ENCODE measurements at places on chromosomes 13 and 19.

- H3K27me3 ChIP-seq, result no peaks in the 10 kb centered on the region
- no peak overlapping the region for H3K27ac ChIP-seq
- no peak overlapping the region for H3K4me3 ChIP-seq
- DNase-seq, result no peak
- peaks cover 64% of the 10 kb centered on the region for H3K4me1 ChIP-seq
Observed at GRCh38 chr19:28399187-28399586, 813.8 kb downstream of the UQCRFS1 start.

DNA sequence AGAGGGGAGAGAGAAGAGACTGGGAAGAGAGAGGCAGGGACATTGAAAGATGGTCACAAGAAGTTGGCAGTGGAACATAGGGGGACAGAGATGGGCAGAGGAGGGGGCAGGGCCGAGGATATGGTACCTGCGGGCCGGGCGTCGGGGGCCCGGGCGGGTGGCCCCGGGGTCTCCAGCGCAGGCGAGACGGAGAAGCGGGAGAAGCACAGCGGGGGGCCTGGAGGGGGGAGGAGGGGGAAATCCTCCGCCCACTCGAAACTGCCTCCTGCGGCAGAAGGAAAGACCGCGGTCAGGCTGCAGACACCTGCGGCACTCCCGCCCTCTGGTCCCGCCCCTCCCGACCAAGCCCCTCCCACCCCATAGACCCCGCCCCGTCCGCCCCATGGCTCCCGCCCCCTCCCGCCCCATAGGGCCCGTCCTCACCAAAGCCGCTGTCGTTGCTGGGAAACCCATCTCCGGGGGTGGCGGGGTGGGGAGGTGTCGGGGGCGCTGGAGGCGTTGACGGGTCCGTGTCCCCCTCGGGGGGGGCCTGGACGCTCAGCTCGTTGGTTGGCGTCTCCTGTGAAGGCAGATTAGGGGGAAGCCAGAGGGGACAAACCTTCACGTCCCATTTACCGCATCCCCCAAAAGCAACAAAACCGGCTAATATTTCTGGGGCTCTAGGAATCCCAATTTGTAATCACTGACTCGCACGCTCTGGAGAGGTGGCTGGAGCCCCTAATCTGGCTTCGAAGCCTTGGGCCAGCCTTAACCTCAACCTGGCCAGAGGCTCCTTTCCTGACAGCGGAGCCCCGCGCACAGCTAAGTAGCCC lies 20.4 kb downstream of the LMTK3 start:
- peaks cover 14% of the 10 kb centered on the region for H3K4me1 ChIP-seq
- DNase-seq, result peak; percentile 65
- peaks cover 52% of the 10 kb centered on the region for H3K27me3 ChIP-seq
- H3K27ac ChIP-seq, result no peak overlapping the region
- H3K36me3 ChIP-seq, result no peaks in the 10 kb centered on the region
- H3K4me3 ChIP-seq, result no peak overlapping the region

DNA sequence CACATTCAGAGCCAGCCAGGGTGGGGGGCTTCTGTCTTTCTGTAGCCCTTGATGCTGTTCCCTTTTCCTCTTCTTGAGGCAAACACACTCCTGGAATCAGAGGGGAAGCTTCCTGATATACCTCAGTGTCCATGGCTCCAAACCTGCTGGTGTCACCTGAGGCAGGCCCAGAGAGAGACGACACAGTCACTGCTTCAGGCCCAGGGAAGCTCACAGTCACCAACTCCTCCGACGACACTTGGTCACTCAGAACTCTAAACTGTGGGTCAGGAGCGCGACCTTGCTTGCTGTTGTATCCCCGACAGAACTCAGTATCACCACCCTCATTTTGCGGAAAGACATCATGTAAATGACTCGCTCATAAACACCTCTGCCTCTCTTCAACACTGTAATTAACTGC lies 1.1 kb downstream of the ATP13A1 start:
- peak overlapping the region; percentile 97 for H3K4me3 ChIP-seq
- no peak overlapping the region for H3K27ac ChIP-seq
- no peaks in the 10 kb centered on the region for H3K27me3 ChIP-seq

- H3K27me3 ChIP-seq, result no peaks in the 10 kb centered on the region
- no peak for DNase-seq
- H3K36me3 ChIP-seq, result no peaks in the 10 kb centered on the region
- H3K4me3 ChIP-seq, result no peak overlapping the region
- H3K4me1 ChIP-seq, result no peaks in the 10 kb centered on the region
Observed at GRCh38 chr13:76927955-76928354, 20.4 kb upstream of the ACOD1 start.

- H3K36me3 ChIP-seq, result no peaks in the 10 kb centered on the region
- no peak for DNase-seq
- no peak overlapping the region for H3K4me3 ChIP-seq
- peaks cover 12% of the 10 kb centered on the region for H3K4me1 ChIP-seq
- peaks cover 22% of the 10 kb centered on the region for H3K27me3 ChIP-seq
- no peak overlapping the region for H3K27ac ChIP-seq
Observed at GRCh38 chr13:43785261-43785649, 1.5 kb downstream of the ENOX1 start.

- H3K4me1 ChIP-seq, result no peaks in the 10 kb centered on the region
- H3K27me3 ChIP-seq, result peaks cover 49% of the 10 kb centered on the region
- no peak for DNase-seq
- H3K36me3 ChIP-seq, result no peaks in the 10 kb centered on the region
- H3K4me3 ChIP-seq, result no peak overlapping the region
Observed at GRCh38 chr13:107865643-107866031, 349.7 kb downstream of the LIG4 start.

DNA sequence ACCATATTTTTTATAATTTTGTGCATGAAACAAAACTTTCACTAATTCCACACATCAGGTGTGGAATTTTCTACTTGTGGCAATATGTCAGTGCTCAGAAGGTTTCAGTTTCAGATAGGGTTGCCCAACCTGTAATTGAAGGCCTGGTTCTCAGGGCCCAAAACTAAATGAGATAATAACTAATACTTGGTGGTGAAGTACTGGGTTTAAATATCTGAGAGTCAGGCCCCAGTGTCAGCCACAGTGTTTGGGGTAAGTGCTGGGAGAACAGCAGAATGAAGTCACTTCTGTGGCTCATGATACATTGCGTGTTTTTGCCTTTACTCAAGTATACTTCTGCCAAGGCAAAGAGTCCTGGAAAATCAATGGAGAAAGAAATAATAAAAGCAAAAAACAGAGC lies 5.6 kb downstream of the SAFB start:
- no peak overlapping the region for H3K4me3 ChIP-seq
- H3K36me3 ChIP-seq, result peaks cover 76% of the 10 kb centered on the region
- no peaks in the 10 kb centered on the region for H3K27me3 ChIP-seq
- no peak for DNase-seq
- peaks cover 31% of the 10 kb centered on the region for H3K4me1 ChIP-seq

GRCh38 chr13:42495751-42496150 lies 78.2 kb upstream of the TNFSF11 start:
- no peaks in the 10 kb centered on the region for H3K4me1 ChIP-seq
- no peak overlapping the region for H3K4me3 ChIP-seq
- H3K27me3 ChIP-seq, result no peaks in the 10 kb centered on the region
- no peaks in the 10 kb centered on the region for H3K36me3 ChIP-seq

DNA sequence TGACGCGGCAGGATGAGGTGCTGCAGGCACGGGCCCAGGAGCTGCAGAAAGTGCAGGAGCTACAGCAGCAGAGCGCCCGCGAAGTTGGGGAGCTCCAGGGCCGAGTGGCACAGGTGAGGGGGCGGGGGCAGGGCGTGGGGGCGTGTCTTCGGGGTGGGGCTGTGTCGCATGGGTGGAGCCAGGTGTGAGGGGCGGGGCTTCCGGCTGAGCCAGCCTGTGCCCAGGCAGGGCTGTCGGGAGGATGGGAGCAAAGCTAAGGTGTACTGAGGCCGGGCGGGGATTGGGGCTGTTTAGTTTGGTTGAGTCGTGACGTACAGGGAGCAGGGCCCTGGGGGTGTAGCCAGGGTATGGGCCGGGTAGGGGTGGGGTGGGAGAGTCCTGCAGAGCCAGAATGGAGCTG lies 62.3 kb downstream of the KCNC3 start:
- no peaks in the 10 kb centered on the region for H3K36me3 ChIP-seq
- no peak for DNase-seq
- H3K4me1 ChIP-seq, result no peaks in the 10 kb centered on the region
- no peak overlapping the region for H3K27ac ChIP-seq
- no peaks in the 10 kb centered on the region for H3K27me3 ChIP-seq

DNA sequence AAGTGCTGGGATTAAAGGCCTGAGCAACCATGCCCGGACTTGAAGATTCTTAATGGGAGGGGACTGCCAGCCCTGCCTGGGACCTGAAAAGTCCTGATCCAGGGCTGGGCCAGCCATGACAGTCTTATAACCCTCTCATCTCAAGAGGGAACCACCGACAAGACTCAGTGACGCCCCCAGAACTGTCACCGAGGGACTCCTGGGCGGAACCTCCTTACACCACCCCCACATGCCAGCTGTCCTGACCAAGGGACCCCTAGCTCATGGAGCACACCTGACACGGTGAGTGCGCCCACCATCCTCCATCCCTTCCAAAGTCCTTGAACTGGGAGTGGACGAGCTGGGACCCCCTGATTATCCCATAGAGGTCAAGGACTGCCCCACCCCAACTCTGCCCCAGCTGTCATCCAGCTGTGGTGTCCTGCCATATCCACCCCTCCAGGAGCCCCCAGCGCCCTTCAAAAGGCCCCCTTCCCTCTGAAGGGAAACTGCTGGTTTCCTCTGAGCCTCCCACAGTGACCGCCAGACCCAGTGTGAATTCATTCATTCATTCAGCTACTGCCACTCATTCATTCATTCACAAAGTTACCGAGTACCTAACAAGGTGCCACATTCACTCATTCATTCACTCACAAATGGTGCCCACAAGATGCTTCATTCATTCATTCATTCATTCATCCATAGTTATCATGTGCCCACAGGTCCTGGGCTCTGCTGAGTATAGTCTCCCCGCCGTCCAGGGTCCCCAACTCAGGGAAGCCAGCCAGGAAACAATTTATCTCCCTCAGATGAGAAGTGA lies 3.7 kb downstream of the NDUFA11 start:
- H3K4me3 ChIP-seq, result no peak overlapping the region
- no peak overlapping the region for H3K27ac ChIP-seq
- no peaks in the 10 kb centered on the region for H3K27me3 ChIP-seq
- peaks cover 6% of the 10 kb centered on the region for H3K4me1 ChIP-seq
- peaks cover 32% of the 10 kb centered on the region for H3K36me3 ChIP-seq

DNA sequence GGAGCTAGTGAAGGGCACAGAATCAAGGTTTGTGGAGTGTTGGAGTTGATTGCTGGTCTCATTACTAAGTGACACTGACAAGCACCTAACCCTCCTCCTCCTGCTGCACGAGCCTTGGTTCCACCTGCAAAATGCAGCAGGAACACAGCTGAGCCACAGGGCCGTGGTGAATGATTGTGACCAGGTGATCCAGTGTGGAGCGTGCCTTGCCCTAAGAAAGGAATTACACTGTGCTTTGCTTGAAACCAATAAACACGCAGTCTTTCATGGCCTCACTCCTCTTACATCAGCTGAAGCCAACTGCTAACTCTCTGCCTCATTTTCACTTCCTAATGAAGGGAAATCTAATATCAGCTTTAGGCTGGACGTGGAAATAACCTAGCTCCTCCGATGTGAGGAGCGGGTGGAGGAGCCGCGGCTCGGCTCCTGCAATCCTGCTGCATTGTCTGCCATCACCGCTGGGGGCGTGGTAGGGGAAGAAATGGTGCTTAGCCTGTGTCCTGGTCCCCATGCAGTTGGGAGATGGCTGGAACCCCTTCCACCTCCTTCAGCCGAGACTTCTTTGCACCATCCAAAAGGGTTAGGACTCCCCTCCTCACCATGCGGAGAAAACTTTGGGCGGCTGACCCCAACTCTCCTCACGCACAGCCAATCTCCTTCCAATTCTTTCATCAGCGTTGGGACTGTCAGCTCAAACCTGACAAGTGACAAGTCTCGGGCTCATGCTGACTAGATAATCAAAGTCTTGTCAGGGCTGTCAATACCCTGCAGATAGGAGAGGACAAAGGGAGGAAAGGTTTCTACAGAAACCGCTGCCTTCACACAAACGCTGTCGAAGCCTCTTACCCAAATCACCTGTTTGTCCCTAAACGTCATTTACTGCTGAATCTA lies 427.9 kb downstream of the ZNF536 start:
- H3K4me3 ChIP-seq, result no peak overlapping the region
- no peaks in the 10 kb centered on the region for H3K4me1 ChIP-seq
- DNase-seq, result no peak
- peaks cover 4% of the 10 kb centered on the region for H3K27me3 ChIP-seq

- no peaks in the 10 kb centered on the region for H3K4me1 ChIP-seq
- H3K27ac ChIP-seq, result no peak overlapping the region
- no peak overlapping the region for H3K4me3 ChIP-seq
- no peaks in the 10 kb centered on the region for H3K27me3 ChIP-seq
- DNase-seq, result no peak
- H3K36me3 ChIP-seq, result no peaks in the 10 kb centered on the region
Observed at GRCh38 chr13:21889651-21890050, 218.8 kb downstream of the FGF9 start.

DNA sequence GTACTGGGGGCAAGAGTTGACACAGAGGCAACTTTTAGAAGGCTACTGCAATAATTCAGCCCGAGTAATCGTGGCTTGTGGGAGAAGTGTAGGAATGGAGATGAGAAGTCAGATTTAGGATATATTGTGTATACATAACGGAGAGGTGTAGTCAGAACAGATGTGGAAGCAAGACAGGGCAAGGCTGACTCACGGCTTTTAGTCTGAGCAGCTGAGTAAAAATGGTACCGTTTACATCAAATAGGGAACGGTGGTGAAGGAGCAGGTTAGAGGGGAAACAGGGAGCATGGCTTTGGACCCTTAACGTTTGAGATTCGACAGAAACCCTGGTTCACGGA lies 796 bp upstream of the LSM14A start:
- H3K36me3 ChIP-seq, result no peaks in the 10 kb centered on the region
- peak overlapping the region; percentile 95 for H3K27ac ChIP-seq
- no peaks in the 10 kb centered on the region for H3K27me3 ChIP-seq
- peaks cover 20% of the 10 kb centered on the region for H3K4me1 ChIP-seq
- DNase-seq, result no peak
- peak overlapping the region; percentile 87 for H3K4me3 ChIP-seq

- H3K27ac ChIP-seq, result no peak overlapping the region
- no peak overlapping the region for H3K4me3 ChIP-seq
- H3K4me1 ChIP-seq, result no peaks in the 10 kb centered on the region
- no peaks in the 10 kb centered on the region for H3K36me3 ChIP-seq
- H3K27me3 ChIP-seq, result no peaks in the 10 kb centered on the region
Observed at GRCh38 chr13:36068991-36069390, 62.2 kb downstream of the DCLK1 start.

Measured in thymus (tissue), 14 donors.